ENCODE measurements at places on chromosomes 11 and 22.

GRCh38 chr22:17706947-17707346, 67.3 kb downstream of the BID start:
- no peak for DNase-seq

- no peak for DNase-seq
These were observed 24.3 kb downstream of the SCN3B start for GRCh38 chr11:123630126-123630608.

DNA sequence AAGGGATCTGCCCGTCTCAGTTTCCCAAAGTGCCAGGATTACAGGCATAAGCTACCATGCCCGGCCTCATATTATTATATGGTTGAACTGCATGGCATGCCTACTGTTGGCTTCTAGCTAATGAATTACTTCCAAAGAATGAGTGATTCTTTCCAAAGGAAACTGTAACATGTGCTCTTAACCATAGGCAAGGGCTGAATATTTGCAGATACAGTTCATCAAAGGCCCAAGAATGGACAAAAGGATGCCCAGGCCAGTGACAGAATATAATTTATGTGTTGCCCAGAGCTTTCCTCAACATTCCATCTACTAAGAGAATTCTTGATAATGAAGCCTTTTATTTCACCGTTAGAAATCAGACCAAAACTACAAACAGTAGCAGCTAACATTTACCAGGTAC, 27.0 kb upstream of the CCDC89 start:
- DNase-seq: no peak

GRCh38 chr11:57567515-57568329, at the start of gene UBE2L6:
UBE2L6 (minus strand) TSS chr11:57567672; CDS start chr11:57567611, 61 bp downstream.
- peak; percentile 91 for DNase-seq

- no peak for DNase-seq
These were observed 72.8 kb upstream of the CLNS1A start for GRCh38 chr11:77710358-77710757.

DNA sequence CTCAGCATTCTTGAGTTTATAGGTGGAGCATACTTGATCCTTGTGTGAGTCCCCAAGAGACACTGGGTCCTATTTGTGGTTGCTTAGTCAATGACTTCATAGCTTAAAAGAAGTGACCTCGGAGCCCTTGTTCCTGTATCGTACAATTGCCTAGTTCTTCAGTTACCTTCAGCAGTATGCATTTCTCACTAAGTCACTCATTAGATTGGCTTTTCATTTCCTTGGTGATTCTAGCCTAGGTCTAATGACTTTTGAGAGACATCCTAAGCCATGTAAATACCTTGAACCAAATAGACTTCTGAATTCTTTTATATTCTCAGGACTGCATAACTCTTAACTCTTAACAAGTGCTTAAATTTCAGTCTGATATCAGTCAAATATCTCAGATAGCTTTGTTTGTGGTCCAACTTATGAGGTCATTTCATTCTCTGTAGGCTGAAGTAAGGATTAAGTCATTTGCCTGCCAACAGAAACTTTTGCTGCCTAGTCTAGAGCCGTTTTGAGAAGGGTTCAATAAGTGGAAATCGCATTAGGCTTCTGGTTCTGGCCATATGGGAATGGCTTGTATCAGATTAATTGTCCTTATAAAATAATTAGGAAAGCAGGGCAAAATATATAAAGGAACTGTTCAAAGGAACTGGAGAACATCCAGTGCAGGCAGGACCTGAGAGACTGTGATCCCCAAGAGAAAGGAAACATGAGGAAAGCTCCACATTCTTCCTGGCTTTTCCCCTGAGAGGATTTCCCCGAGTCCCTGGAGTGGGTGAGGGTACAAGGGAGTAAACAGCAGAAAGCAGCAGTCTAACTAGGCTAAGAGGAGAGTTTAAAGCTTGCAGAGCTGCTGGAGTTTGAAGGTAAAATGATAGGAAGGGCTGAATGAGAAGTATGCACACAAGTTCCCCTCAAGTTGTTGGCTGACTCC, 39.9 kb downstream of the TRAF6 start:
- no peak for DNase-seq

DNA sequence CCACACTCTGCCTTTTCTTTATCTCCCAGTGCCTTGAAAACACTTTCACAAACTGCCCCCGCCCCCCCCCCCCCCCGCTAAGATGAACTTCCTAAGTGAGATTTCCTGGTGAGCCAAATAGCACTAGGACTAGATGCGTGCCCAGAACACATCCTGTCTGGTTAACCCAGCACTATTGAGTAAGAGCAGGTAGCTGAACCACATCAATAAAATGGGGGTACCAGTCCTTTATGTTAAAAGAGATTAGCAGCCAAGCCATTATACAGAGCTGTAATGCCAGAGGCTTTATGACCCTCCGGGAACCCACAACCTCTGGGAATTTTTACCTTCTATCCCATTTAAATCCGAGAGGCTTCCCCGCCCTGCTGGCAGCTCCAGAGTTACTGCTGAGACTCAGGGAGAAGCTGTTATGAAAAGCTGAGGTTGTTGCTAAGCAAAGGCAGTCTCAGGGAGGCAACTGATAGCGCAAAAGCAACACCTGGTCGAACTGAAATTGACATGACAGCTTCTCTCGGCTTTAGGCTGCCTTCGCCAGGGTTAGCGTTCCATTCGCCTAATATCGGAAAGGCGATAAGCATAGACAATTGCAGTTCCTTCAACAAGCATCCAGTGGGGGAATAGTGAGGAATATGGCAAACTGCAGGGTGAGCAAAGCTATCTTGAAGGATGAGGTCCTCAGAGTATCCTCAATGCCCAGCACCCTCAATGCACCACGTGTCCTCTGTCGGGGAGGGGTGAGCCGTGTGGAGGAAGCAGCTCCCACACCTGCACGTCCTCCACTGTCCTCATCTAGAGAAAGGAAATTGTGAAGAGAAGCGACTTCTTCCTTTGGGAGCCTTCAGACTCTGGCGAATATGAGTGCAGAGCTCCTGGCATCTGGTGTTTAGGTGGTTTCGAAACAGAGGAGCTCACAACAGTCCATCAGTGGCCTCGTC, 977.0 kb downstream of the NTM start:
- DNase-seq: no peak

All from endothelial cell (in vitro differentiated cells).